ENCODE measurements at places on chromosomes 16 and 17.

DNA sequence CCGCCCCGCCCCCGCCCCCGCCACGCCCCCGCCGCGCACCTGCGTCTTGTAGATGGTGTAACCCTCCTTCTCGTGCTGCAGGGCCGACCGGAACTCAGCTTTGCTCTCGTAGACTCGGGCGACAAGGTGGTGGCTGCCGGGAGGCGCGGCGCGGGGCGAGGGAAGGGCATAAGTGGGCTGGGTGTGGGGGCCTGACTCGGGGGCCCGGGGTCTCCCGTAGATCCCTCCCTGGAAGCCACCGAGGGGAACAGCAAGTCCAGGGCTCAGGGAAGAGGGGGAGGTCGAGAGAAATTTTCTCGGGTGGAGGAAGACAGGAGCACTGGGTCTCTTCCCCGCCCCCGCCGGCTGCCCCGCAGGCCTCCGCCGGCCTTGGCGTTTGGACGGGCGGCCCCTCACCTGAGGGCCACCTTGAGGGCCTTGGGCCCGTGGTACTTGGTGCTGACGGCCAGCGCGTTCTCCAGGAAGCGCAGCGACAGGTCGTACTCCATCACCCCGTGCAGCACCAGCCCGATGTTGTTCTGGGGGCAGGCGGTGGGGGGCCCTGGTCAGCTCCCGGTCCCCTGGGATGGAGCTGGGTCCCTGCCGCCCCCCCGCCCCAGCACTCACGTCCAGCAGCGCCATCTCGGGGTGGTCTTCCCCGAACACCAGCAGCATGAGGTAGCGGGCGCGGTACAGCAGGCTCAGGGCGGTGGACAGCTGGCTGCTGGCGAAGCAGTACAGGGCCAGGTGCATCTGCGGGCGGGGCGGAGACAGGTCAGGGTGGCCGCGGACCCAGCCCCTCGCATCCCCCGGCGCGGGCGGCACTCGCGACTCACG is 19.4 kb downstream of the CLUH start:
- DNase-seq: no peak

DNA sequence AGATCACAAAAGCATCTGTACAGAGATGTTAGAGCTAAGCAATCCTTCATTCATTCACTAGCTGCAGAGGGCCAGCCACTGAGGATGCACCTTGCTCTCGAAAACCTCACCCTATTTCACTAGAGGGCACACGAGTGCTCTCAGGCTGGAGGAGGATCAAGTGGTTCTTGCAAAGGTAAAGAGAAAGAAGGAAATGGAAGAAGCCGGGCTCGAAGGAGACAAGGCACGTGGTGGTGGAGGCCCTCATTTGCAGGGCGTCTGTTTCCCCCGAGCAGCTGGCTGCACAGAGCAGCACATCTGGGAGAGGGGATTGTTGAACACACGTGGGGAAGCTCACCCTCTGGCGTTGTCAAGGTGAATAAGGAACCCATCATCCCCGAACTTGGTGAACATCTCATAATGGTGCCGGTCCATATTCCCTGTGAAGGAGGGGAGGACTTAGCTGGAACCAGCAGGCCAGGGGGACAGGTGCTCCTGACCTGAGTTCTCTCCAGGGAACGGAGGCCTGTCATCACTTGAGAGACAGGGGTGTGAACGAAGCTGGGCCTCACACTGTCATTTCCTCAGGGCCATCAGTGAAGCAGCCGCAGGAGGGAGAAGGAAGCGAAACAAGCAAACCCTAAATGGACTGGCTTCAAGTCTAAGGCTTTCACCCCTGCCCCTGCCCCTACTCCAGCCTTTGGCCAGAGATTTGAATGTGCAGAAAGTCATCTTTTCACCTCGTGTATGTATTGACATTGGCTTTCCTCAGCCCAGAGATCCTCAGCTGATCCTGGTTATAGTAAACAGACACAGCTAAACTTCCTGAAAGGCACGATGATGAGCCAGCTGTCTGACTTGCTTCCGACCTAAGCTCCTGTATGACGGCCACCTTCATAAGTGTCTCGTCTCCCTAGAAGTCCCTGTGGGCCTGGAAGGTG is 27.6 kb downstream of the PRKAR1A start:
- DNase-seq: no peak

GRCh38 chr16:22933173-22933572 is 119.2 kb downstream of the HS3ST2 start:
- DNase-seq: no peak

DNA sequence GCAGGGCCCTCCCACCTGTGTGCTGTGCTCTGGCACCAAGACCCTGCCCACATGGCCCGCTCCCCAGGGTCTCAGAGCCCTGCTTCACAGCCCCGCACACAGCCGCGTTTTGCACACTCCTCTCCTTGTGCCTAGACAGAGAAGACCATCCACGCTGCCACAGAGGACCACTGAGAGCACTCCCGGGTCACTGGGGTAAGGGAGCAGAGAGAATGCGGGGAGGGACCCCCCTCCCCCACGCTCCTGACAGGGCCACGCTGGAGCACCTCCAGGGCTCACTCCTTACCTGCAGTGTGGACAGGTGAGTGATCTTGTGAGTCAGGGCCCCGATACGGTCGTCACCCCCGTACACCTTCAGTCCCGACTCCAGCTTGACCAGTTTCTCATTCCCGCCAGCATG is 7.0 kb downstream of the HAGH start:
- DNase-seq: no peak

DNA sequence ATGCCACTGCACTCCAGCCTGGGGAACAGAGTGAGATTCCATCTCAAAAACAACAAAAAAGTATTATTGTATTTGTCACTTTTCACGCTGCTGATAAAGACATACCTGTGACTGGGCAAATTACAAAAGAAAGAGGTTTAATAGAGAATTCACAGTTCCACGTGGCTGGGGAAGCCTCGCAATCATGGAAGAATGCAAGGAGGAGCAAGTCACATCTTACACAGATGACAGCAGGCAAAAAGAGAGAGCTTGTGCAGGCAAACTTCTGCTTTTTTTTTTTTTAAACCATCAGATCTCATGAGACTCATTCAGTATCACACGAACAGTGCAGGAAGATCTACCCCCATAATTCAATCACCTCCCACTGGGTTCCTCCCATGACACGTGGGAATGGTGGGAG is 41.5 kb upstream of the ETV4 start:
- no peak for DNase-seq

- no peak for DNase-seq
Observed at GRCh38 chr17:57117798-57118197, 32.8 kb downstream of the AKAP1 start.

GRCh38 chr16:4090351-4090851 is 25.8 kb downstream of the ADCY9 start:
- no peak for DNase-seq

DNA sequence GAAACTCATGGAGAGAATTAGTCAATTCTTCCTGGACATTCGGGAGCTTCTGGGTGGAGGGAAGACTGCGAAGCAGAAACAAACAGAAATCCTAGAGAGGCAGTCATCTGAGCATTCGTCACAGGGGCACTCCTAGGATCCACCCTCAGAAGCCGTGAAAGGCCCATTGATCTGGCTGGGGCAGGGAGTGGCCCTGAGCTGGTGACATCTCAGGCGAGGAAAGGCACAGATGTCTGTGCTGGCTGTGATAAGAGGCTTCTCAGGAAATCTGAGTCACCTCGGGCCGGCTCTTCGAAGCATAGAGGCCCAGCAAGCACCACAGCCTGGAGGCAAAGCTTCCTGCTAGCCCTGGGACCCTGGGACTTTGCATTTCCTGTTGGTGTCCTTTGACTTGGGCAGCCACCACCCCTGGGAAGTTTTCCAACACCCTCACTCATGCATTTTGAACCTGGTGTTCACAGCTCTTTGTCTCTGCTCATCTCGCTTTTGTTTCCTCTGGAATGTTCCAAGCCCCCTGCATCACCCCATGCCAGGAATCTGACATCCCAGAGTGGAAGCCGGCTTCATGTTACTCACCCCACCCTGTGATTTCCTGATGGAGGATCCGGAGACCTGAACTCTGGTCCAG is 23.3 kb upstream of the CDRT4 start:
- DNase-seq: peak; percentile 86

DNA sequence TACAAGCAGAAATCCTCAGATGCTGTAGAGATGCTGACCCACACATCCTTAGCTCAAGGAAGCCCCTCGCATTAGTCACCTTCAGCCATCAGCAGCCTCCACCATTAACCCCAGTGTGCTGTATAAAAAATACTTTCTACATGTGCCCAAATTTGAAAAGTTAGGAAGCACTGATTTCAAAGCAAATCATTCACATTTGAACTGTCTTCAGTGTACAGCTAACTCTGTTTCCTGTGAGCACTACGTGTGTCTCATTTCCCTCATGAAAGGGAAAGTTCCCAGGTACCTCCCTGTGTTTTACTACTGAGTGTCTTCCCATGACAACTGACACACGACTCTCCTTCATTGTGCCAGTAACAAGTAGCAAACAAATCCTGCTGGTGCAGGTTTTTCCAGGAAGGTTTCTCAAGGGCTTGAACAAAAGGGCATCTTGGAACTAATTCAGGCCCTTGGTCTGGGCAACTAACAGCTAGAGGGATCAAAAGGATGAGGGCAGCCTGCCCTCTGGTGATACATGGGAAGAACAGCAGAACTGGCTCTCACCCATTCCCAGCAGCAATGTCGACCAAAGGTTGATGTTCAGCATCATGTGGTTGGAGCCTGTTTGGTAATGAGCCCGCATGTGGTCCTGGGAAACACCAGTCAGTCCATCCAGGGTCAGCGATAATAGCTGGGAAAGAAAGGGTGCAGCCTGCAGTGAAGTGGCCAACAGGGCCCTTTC is 4.0 kb downstream of the SLC35B1 start:
- peak; percentile 80 for DNase-seq

- no peak for DNase-seq
Observed at GRCh38 chr17:69445132-69445531, 30.6 kb downstream of the MAP2K6 start.

DNA sequence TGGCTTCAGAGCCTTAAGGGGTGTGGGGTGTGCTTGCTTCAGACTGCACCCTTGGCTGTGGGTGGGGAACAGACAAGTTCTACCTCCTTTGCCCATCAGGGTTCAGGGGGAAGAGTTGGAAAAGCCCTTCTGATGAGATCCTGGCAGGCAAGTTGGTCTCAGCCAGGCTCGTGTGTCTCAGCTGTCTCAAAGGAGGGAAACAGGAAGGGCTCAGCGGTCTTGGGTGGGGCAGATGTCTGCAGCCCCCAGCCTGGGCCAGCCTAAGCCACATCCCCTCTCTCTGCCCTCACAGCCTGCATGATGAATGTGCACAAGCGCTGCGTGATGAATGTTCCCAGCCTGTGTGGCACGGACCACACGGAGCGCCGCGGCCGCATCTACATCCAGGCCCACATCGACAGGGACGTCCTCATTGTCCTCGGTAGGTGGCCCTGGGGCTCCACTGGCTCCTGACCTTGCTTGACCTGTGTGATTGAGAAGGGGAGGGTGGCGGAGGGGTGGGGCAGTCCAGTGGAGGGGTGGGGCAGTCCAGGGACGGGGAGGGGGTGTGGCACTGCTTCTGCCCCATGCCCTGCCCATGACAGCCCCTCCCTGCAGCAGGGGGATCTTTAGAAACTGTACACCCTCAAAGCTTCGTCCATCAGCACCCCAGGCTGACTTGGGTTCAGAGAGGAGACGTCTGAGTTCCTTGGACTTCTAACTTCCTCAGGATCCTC is 199.5 kb downstream of the PRKCB start:
- no peak for DNase-seq

GRCh38 chr16:82633964-82634600 is 7.3 kb downstream of the CDH13 start:
- DNase-seq: peak; percentile 68

GRCh38 chr16:3023415-3023668 is 400 bp downstream of the HCFC1R1 start:
- DNase-seq: no peak

- DNase-seq: peak; percentile 80
Observed at GRCh38 chr17:32483451-32484019, 3.3 kb upstream of the CDK5R1 start.

GRCh38 chr16:55280587-55280986 is 43.4 kb upstream of the IRX6 start:
- no peak for DNase-seq

GRCh38 chr16:52634104-52634503 is 87.2 kb upstream of the TOX3 start:
- DNase-seq: no peak

DNA sequence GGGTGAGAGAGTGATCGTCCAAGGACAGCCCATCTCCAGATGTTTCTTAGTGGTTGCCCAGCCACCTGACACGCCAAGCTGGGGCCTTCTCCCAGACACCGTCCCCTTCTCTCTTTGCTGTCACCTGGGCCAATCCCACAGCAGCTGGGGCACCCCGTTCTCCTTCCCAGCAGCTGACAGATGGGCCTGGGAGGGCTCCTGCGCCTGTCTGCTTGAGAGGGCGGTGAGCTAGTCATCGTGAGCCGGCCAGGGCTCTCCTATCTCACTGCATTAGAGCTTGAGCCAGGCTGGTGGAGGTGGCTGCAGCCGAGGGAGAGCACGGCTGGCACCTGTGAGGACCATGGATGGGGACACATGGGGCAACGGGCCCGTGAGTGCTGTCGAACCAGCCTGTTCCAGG is 41.2 kb downstream of the RAB11FIP3 start:
- no peak for DNase-seq

- no peak for DNase-seq
Observed at GRCh38 chr17:69141431-69142174, at the start of gene ABCA6. Gene ABCA6 (minus strand): TSS chr17:69141895. CDS start chr17:69140703, 1,192 bp downstream.

GRCh38 chr16:63530974-63531373 is 1494.7 kb upstream of the CDH8 start:
- no peak for DNase-seq

- peak; percentile 17 for DNase-seq
Observed at GRCh38 chr17:27453471-27453870, 2.8 kb upstream of the KSR1 start.

DNA sequence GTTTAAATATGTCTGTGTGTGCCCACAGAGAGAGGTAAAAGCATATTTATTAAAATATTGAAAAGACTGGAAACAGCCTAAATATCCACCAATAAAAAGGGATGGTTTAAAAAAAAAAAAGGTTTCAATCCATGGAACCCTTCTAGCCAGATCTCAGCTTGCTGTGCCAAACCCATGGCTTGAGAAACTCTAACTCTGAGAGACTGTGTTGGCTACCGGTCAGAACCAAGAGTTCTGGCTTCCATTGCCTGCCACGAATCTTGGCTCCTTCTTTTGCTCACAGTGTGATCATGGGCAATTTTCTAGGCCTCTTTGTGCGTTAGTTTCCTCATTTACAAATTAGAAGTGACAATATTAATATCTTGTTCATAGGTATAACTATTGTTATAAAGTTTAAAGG is 201.3 kb upstream of the IRX3 start:
- DNase-seq: no peak

GRCh38 chr17:50954641-50955121 is 88.5 kb upstream of the TOB1 start:
- DNase-seq: no peak

DNA sequence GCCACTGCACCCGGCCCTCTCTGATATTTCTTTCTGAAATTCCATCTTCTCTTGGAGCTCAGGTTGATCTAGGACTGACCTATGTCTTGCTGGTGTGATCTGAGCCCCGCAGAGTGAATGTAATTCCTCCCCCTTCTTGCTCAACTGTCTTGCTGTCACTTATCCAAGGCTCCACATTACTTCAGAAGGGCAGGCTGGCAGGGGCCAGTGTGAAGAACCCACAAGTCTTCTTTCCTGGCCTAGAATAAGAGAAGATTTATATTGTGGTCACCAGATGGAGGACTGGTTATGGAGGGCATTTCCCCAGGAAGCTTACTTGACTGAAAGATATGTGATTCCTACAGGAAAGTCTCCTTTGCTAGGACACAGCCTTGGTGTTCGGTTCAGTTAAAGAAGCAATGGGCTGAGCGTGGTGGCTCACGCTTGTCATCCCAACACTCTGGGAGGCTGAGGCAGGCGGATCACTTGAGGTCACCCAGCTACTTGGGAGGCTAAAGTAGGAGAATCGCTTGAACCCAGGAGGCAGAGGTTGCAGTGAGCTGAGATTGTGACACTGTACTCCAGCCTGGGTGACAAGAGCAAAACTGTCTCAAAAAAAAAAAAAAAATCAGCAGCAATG is 13.4 kb downstream of the ITGAL start:
- DNase-seq: peak; percentile 14
